A549 treated with Mapracorat at 1 μM for 4 hours (cell line): ENCODE measurements at places on chromosomes 1 and 21. TPM values are rescaled to one million over a fixed set of nuclear protein-coding genes. Genes with fewer than 3 reads are reported as not detected.

The BCAR3 gene
- total RNA-seq, result 70.4 to 87.4 TPM (median 78.8 TPM) in 5 replicates

The RHD gene
- not detected in 5 replicates for total RNA-seq

The TEKT2 gene
- total RNA-seq, result not detected in 5 replicates

The MPC2 gene
- 52.4 to 82.2 TPM (median 74.5 TPM) in 5 replicates for total RNA-seq

The TMEM51 gene
- 28.6 to 34.9 TPM (median 31.2 TPM) in 5 replicates for total RNA-seq

The RNU1-2 gene
- not detected in 5 replicates for total RNA-seq

The CFAP107 gene
- total RNA-seq, result not detected in 5 replicates

The AGMAT gene
- total RNA-seq, result 5.1 to 7.7 TPM (median 7.4 TPM) in 5 replicates

The IQGAP3 gene
- 12.6 to 20.8 TPM (median 17.0 TPM) in 5 replicates for total RNA-seq

The EFNA3 gene
- total RNA-seq, result 7.8 to 10.8 TPM (median 10.0 TPM) in 5 replicates

The GJA4 gene
- 0.13 TPM in 1 of 5 replicates, not detected in the others for total RNA-seq

The SLC30A2 gene
- total RNA-seq, result 0.11 to 0.96 TPM (median 0.31 TPM) in 5 replicates

The CFHR5 gene
- not detected in 5 replicates for total RNA-seq

The PSRC1 gene
- 16.3 to 25.3 TPM (median 22.6 TPM) in 5 replicates for total RNA-seq

The RC3H1 gene
- total RNA-seq, result 4.6 to 6.5 TPM (median 5.6 TPM) in 5 replicates

The ZNF648 gene
- not detected in 5 replicates for total RNA-seq

The ZNF697 gene
- total RNA-seq, result 1.2 to 1.7 TPM (median 1.5 TPM) in 5 replicates

The RGS13 gene
- not detected in 5 replicates for total RNA-seq

The SYF2 gene
- 33.4 to 47.7 TPM (median 34.3 TPM) in 5 replicates for total RNA-seq

The LGR6 gene
- total RNA-seq, result 0.43 to 0.93 TPM (median 0.71 TPM) in 5 replicates
